CMK (cell line): ENCODE measurements at places on chromosomes 6 and 20.
A peak's percentile ranks its signal among the peaks of the same experiment; 100 is the strongest.

DNA sequence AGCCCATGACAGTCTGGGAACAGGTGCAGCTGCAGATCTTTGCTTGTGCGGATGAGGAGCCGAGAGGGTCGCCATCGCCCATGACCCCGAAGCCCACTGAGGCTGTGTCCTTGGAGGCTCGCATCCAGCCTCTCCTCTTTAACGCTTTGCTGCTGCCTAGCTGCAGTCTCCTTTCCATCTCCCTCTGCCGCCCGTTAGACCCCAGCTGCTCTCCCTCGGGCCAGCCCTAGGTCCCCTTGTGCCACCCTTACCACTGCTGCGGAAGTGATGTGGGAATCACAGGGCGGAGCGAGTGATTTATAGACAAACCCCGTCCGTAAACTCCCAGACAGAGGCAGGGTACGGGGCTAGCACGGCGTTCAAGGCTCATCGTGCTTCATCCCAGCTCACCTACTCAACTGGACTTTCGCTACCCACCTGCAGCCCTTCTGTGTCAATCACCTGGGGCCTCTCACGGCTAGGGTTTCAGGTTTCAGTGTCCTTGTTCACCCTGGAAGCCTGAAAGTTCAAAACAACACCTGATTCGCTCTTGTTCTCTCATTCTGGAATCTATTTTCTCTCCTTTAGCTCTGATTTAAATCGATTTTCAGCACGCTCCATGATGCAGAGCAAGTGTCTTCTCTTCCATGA, 76.1 kb downstream of the PAX1 start:
- DNase-seq: no peak

GRCh38 chr6:12391472-12391871, 101.3 kb downstream of the EDN1 start:
- no peak for DNase-seq

- no peak for DNase-seq
These were observed 62.6 kb upstream of the THEMIS start for GRCh38 chr6:127963495-127963894.

GRCh38 chr6:707576-708236, 14.8 kb upstream of the EXOC2 start:
- DNase-seq: no peak

GRCh38 chr6:12345694-12346058, 55.5 kb downstream of the EDN1 start:
- DNase-seq: no peak

- no peak for DNase-seq
These were observed 5.4 kb downstream of the NPBWR2 start for GRCh38 chr20:64101731-64102621.

DNA sequence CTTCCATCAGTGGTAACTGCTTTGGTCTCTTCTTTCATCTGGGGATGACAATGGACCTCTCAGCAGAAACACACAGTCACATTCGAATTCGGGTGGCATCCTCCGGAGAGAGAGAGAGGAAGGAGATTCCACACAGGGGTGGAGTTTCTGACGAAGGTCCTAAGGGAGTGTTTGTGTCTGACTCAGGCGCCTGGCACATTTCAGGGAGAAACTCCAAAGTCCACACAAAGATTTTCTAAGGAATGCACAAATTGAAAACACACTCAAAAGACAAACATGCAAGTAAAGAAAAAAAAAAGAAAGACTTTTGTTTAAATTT, 6.1 kb downstream of the EDN1 start:
- DNase-seq: no peak

DNA sequence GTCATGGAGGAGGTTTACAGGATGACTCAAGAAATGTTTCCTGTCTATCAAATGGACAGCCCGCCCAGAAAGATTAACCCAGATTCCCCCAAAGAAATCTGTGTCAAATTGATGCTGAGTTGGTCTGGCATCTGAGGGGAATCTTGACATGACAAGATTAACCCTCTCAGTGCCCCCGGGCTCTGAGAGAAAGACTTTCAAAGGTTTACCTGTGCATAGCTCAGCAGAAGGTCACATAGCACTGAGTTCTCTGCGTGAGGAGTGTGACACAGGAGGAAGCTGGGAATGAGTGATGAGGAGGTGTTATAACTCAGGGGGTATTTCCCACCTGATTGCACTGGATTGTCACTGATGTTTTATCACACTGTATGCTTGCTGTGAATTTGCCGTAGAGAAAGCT, 601.2 kb downstream of the DHX35 start:
- no peak for DNase-seq

- no peak for DNase-seq
These were observed 55.0 kb downstream of the BMP7 start for GRCh38 chr20:57211406-57211805.

DNA sequence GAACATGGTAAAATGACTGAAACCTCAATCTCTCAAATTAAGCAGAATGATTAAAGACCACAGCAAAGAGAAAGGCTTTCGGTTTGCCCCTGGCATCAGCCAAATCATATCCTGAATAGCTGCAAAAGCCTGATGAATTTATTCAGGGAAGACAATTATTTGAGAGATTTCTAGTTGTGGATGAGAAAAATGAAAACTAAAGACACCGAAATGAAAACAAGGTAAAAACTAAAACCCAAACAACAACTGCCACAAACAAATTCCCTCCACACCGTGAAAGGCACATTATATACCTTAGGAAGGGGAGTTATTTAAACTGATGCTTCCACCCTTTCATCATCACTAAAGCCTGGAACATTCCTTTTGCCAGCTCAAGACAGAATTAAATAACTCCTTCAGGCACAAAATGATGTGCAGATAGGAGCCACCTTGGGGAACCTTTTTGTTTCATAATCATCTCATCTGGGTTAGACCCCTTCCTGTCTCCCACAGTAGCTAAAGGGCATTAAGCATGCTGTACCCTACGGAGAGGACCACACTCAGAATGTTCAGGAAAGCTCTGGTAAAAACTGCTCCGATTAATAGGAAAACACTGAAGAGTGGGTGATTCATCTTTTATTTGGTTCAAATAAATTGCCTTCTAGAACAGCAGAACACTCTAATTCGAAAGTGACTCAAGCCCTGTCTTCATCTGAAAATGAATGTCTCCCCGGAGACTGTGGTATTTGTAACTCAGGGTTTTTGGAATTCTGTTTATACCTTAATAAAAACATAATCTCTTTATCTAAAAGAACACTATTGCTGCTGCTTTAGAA, 9.1 kb upstream of the ANKRD60 start:
- DNase-seq: no peak

DNA sequence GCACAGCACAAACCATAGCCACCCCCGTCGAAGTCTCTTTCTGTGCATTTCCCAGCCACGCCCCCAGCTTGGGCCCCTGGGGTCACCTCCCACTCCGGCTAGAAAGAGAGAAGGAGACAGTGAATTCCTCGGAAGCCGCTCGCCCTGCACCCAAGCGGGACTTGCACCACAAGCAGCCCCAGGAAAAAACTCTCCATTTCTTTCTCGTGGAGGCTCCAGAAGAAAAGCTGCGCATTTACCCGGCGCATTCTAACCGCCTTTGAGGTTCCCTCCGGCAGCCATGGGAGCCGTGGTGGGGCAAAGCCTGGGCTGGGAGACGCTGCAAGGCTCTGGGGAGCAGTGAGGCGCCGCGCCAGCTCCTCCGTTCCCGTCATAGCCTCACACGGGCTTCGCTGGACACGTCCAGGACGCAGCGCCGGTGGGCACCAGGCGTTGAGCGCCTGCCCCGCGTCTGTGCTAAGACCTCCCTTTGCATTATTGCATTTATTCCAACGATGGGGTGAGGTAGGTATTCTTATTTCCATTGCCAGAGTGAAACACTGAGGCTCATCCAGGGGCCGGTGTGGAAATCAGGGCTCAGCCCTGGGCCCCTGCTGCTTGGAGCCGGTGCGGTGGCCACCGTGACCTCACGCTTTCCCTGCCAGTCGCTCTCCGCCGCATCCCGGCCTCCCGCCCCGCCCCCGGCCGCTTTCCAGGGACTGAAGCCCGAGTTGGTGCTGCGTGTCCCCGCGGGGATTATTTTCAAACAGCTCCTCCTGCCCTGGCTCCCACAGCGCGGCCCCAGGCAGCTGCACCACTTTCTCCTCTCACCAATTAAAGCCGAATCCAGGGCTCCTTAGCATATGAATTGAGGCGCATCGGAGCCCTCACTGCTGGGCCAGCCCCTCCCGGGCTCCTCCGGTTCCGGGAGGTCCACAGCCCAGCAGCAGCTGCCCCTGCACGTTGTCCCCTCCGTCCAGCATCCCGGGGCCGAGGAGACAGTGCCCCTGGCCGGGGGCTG, 148.3 kb upstream of the AFDN start:
- DNase-seq: no peak

DNA sequence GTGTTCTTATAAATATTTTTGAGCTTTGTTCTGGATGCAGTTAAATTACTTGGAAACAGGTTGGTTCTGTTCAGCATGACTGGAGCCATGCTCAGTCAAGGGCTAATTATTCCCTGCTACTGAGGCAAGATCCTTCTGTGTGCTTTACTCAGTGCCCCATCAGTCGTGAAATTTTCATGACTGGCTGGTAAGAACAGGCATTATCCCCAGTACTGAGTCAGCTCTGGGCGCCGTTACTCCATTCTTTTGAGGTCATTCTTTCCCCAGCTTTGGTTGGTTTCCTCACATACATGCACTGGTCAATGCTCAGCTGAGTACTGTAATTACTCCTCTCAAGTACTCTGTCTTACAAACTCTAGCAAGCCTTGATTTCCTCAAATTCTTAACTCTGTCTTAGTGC, 71.3 kb downstream of the CDKAL1 start:
- DNase-seq: no peak

DNA sequence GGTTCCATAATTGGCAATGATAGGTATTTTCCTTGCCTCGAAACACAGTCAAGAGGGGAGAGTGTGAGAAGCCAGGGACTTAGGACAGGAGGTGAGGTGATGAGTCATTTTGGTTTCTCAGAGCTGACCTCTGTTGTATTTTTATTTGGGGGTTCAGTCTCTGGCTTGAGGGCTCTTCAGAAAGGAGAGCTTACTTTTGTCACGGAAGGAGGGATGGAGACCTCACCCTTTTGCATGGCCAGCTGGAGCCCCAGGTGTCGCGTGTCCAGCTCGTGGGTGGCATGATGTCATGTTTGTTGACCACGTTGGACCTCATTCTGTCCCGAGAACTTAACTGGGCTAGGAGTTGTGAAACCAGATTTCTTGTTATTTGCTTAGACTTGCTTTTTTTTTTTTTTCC, 293.9 kb downstream of the QKI start:
- no peak for DNase-seq

- no peak for DNase-seq
These were observed 87.6 kb downstream of the QRSL1 start for GRCh38 chr6:106716966-106717365.

- DNase-seq: peak; percentile 60
These were observed 106.5 kb downstream of the LY86 start for GRCh38 chr6:6694825-6695624.

- no peak for DNase-seq
These were observed 60.5 kb upstream of the SAMD5 start for GRCh38 chr6:147447835-147448611.

DNA sequence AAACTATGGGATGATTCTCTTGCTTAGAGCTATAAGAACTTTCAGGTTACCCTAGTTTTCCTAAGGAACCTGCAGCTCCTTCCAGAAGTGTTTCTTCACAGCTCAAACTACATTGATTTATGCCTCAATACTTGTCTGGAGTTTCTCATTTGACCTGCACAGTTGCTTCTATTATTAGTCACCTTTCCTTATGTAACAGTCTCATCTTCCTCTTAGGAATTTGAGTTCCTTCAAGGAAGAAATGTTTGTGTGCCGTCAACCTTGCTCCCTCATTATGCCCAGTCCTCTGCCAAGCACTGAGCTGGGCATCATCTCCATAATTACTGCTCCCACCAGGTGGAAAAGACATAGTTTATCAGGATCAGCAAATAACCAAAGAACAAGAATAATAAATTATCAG, 466.4 kb downstream of the PKHD1 start:
- DNase-seq: no peak
